ENCODE measurements at places on chromosomes 5 and 9.

- no peak for DNase-seq
Measured at GRCh38 chr9:121945281-121945680, 147.8 kb downstream of the TTLL11 start.

DNA sequence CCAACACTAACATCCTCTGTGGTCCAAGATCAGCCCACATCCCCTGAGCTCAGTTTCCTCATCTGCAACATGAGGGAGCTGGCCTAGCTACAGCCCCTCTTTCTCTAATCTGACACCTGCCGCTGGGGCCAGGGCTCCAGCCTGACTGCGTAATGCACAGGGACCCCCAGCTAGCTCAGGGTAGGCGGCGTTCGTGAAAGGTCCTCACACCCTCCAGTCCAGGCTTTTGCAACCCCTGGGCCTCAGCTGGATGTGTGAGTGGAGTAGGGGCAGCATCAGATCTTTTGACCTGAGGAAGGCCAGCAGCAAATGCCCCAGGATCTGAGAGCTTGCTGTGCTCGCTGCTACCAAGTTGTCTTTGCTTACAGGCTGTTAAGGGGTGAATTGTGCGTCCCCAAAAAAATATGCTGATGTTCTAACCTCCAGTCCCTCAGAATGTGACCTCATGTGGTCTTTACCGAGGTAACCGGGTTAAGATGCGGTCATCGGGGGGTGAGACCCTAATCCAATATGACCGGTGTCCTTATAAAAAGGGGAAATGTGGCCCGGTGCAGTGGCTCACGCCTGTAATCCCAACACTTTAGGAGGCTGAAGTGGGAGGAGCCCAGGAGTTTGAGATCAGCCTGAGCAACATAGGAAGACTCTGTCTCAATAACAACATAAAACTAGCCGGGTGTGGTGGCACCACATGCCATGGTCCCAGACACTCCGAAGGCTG is 47.8 kb downstream of the PLPP7 start:
- no peak for DNase-seq

- DNase-seq, result no peak
Measured at GRCh38 chr5:64201996-64202395, 36.4 kb downstream of the RNF180 start.

DNA sequence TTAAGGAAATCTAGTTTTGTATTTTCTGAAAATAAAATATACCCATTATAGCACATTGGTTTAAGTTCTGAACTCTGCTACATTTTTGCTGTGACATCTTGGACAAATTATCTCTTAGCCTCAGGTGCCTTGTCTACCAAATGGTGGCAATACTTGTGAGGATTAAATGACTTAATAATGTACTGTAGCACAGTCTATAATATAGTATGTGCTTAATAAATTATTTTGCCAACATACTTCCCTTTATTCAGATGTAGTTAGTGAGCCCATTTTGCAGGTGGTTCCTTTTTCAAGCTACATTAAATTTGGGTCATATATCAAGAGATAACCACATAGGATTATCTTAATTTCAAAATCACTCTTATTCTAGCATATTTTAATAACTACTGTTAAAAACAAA is 3.2 kb downstream of the ETF1 start:
- DNase-seq, result no peak

- DNase-seq, result no peak
Measured at GRCh38 chr9:106976772-106977171, 113.8 kb downstream of the ZNF462 start.

- no peak for DNase-seq
Measured at GRCh38 chr9:97136421-97136820, 97.5 kb upstream of the CTSV start.

- DNase-seq, result no peak
Measured at GRCh38 chr5:52579391-52579790, 208.3 kb upstream of the ITGA1 start.

DNA sequence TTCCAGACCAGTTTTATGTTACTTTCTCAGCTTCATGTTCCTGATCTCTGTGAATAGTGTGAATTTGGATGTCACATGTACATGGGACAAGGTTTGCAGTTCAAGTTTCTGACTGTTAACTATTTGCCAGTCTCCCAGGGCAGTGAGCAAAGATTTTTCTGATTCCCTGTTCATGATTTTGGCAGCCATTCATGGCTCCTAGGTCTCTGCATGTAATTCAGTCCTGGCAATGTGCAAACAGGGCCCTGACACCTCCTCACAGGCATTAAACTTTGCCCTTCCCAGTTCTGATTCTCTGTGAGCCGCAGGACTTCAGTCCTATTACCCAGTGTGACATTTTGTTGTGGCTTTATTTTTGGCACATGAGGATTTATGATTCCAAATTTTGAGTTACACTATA is 349.7 kb downstream of the ARRDC3 start:
- DNase-seq, result no peak

DNA sequence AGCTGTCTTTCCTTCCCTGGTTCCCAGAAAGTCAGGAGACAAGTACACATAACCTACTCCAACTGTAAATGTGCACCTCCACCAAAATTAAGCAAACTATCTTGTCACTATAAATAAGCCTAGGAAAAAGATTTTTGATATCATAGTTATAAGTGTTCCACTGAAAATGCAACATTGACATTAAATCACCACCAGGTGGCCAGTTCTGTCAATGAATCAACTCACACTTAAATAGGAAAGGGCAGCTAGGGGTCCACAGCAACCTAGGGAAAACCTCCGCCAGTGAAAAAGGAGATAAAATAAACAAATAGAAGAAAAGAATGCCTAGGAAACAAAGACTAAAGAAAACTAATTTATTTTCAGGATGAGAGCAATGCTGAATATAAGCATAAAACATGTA is 243.0 kb upstream of the PTPRD start:
- DNase-seq, result no peak

DNA sequence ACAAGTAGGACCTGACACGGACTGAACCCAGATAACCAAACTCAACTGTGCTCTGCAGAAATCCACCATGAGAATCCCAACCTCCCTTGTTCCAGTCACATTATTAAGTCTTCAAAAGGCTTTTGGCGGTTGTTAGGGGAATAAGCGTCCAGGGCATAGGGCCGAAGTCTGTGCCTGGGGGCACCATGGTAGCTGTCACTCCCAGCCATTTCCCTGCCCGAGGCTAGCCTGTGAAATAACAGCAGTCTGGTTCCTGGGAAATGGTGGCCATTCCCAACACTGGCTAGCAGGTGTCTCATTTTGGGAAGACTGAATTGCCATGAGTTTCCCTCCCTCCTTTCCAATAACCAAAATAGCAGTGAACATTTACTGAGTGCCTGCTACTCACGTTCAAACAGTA is 122.2 kb downstream of the CRB2 start:
- DNase-seq, result no peak

- DNase-seq, result no peak
Measured at GRCh38 chr9:135521608-135522095, 412 bp downstream of the LCN1 start.

DNA sequence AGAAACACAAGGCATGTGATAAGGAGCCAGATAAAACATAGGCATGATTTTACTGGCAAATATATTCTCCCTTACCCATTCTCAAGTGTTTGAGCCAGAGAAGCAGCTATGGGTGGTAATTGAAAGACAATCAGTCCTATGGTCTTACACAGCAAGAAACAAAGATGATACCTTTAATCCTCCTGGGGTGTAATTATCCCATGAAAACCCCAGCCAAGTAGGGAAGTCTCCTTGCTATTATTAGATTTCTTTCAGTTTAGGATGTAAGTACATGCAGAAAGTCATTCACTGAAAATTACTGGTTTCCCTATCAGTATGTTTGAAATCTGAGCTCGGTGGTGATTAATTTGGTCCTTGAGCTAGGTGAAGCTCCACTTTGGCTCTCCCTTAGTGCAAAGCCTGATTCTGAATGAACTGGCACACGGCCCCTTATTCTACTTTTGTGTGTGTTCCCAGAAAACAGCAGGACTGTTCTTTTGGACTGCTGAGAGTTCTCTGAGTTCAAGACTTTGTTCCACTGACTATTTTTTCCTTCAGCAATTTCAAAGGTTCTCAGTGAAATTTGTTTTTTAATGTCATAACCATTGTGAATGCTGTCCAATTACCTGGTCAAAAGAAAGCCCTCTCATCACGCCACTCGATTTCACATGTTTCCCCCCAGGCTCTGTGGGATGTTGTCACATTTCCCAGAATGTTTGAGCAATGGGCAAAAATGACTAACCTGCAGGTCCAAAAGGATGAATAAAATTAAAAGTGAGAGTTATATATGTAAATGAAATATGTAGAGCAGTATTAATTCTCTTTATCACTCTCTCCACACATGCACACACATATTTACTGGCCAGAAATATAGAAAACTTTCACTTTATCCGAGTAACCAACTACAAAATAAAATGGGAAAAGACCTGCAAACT is 343.0 kb downstream of the RAB3C start:
- DNase-seq, result no peak

- no peak for DNase-seq
Measured at GRCh38 chr5:1478271-1479035, 33.2 kb upstream of the SLC6A3 start.

DNA sequence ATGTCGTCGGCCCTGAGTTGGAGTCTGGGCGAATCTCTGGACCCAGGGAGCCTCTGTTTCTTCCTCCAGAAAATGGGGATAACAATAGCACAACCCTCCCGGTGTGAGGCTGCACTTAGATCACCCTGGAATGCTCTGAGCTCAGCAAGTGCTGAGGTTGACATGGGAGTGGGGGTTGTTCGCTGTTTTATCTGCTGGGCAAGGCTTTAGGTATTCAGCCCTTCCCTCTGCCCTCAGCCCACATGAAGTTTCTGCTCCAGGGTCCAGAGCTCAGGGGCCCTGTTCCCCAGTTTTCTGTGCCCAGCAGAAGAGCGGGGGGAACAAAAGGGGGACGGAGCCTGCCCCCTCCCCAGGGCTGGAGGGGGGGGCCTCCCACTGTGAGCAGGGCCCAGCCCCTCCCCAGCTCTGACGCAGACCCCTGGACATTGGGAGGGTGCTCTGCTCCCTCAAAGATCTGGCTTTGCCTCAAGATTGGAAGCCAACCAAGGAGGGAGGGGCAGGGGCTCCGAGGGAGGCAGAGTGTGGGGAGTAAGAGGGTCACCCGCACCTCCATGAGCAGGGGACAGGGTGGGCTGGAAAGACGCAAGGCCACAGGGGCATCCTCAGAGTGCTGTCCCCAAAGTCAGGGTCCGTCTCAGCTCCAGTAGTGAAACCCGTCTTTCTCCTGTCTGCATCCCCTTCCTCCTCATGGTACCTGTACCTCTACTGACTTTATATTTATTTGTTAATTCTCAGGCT is 215.6 kb downstream of the C9orf50 start:
- no peak for DNase-seq

DNA sequence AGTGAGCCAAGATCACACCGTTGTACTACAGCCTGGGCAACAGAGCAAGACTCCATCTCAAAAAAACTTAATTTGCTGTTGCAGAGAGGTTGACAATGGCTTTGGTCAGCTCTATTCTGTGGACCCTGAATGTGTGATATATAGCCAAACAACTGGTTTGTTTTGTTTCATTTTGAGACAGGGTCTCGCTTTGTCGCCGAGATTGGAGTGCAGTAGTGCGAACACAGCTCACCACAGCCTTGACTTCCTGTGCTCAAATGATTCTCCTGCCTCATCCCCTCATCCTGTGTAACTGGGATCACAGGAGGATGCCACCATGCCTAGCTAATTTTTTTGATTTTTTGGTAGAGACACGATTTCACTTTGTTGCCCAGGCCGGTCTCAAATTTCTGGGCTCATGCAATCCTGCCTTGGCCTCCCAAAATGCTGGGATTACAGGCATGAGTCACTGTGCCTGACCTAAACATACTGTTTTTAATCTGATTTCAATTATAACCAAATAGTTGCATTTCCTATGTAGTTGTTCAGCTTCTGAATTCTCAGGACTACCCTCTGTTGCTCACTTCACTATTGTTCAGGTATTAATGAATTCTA is 9.8 kb downstream of the RNF183 start:
- no peak for DNase-seq

GRCh38 chr9:99359336-99359735 is 137.3 kb downstream of the SEC61B start:
- no peak for DNase-seq

DNA sequence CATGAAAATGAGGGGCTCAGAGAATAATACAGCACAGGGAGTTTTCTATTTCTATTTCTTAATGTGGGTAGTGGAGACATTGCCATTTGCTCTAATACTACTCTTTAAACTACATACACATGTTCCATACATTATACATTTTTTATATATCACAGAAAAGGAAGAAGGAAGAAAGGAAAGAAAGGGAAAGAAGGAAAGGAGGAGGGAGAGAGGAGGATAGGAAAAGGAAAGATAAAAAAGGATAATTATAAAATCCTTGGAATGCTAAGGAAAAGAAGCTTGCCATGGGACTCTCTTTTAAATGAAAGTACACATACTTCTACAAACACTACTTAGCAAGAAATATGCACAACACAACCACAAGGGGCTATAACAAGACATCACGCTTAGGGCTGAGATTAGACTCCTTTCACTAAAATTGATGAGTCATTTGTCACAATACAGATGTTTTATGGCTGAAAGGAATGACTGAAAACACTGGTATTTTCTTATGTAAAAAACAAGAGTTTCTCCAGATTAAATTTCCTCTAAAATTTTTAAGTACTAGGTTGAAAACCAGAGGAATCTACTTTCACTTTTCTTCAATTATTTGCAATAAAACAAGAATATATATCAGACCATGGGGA is 219.8 kb downstream of the ARL15 start:
- no peak for DNase-seq

- DNase-seq, result no peak
Measured at GRCh38 chr5:79225026-79225425, 10.9 kb upstream of the JMY start.

DNA sequence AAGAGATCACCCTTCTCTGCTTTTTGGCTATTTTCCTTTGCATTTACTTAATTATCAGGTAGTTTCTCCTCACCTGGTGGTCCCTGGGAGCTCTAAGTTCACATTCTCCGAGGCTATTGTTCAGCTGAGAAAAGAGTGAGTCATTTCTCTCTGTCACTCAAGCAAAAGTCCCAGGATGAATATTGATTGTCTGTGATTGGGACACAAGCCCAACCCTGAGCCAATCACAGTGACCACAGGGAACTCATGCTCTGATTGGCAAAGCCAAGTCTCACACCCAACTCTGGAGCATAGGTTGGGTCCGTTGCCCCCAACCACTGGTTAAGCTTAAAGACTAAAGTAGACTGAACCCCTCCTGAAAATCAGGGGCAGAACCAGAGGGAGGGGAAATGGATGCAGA is 27.8 kb upstream of the FAT2 start:
- DNase-seq, result no peak

DNA sequence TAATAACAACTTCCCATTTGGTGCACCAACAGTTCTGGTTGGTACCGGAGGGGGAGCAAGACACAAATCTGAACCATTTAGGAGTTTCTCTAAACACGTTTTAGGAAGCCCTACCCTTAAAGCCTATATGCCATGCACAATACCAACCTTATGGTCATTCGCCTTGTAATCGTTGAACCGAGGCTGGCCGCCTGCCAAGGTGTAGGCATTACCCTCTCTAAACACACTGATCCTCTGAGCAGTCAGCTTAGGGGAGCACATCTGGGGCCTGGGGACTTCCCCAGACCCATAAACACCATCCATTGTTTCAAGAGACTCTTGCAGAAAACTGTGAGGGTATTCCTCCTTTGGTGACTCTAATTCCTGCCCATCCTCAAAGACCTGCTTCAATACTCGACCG is 328 bp downstream of the GRXCR2 start:
- no peak for DNase-seq

GRCh38 chr5:176803943-176804498 is 6.3 kb upstream of the UNC5A start:
- DNase-seq, result no peak

GRCh38 chr5:15799014-15799413 is 299.0 kb downstream of the FBXL7 start:
- no peak for DNase-seq

GRCh38 chr9:526904-527591 is 312.4 kb downstream of the DOCK8 start:
- no peak for DNase-seq

GRCh38 chr5:25006734-25007133 is 362.0 kb upstream of the CDH10 start:
- DNase-seq, result no peak

All from stimulated activated CD4-positive, alpha-beta T cell treated with anti-CD3 and anti-CD28 coated beads, Interleukin-1b, Interleukin-23, amount 100 ng/mL, for 1 hour (primary cell).